KBM-7 (cell line): ENCODE measurements at places on chromosomes 12 and 14.
A peak's percentile ranks its signal among the peaks of the same experiment; 100 is the strongest.

GRCh38 chr14:21913759-21914158 lies 240.1 kb upstream of the OR4E1 start:
- peak; percentile 82 for DNase-seq

DNA sequence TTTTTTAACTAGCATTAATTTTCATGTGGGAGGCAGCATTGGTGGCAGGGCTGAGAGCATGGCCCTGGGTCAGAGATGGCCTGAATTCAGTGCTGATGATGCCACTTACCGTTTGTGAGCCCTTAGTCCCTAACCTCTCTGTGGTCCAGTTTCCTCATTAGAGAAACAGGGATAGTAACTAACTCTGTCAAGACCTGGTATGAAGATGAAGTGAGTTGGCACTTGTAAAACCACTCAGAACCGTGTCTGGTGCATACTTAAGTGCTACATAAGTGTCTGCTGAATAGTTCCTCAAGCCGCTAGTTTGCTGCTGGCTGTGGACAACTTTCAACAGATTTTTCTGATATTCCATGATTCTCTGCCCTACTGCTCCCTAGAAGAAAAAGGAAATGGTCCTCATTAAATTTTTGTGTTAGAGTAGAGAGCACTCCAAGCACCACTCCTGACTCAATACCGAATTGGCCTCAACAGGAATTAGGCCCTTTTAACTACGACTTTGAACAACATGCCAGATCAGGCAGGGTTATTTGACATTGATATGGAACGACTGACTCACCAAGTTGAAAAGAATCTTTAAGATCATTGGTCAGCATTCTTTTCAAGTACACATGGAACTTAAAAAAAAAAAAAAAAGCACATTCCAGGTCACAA lies 250.2 kb downstream of the ANO2 start:
- no peak for DNase-seq

DNA sequence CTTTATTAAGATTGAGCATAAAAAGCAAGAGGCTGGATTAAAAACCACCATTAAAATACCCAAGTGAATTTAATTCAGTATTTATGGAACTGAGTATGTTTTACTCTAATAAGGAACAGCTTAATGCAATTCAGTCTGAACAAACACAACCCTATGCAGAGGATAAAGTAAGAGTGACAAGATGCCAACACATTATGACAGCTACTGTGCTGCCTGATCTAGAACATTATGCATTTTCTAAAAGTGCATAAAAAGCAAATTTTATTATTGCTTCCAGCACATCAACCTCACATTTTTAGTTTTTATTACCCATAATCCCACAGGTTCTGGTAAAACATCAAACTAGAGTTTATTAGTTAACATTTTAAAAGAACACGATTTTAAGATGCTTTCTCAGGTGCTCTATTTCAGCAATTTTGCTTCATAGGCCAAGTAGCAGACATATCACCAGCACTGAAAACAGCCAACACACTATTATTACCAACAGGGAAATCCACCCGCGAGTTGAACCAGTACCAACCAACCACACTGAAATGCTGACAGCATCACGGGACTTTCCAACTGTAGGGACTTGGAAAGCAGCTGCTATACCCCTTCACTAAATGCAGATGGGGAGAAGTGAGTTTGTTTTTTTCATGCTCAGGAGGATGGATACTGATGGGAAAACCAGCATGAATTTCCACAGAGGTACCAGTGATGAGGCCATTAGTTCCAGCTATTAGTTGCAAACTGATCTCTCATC lies 372.1 kb downstream of the KCNH5 start:
- DNase-seq, result no peak

DNA sequence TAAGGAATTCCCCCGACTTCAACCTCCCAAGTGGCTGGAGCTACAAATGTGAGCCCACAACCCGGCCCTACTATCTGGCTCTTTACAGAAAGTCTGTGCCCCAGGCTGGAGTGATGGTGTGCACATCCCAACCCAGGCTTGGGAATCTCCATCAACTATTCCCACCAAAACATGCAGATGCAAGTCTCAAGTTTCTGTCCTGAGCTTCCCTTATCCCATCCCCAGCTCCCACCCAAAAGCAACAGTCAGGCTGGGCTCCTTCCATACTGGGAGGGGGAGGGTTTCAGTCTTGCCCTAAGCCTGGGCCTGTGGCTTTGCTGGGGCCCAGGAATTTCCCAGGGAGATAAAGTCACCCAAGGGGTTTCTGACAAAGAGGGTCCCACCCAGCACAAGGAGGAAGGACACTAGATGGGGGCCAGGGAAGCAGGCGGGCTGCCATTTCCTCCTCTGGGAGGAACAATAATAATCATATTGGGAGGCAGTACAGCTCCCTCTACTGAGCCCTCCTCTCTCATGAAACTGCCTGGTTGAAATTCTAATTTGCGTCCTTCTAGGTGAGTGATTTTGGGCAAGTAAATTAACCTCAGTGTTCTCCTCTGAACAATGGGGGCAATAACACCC lies 8.0 kb downstream of the SLC8B1 start:
- no peak for DNase-seq

- DNase-seq, result no peak
Observed at GRCh38 chr12:92278378-92278828, 132.8 kb upstream of the BTG1 start.

- no peak for DNase-seq
Observed at GRCh38 chr14:60274448-60274847, 25.4 kb downstream of the PPM1A start.

- no peak for DNase-seq
Observed at GRCh38 chr14:99878563-99878962, 85.3 kb downstream of the EML1 start.

- no peak for DNase-seq
Observed at GRCh38 chr12:118038137-118038536, 21.6 kb downstream of the RFC5 start.

- DNase-seq, result peak; percentile 77
Observed at GRCh38 chr12:29216266-29216665, 67.2 kb downstream of the FAR2 start.

- DNase-seq, result no peak
Observed at GRCh38 chr14:103378038-103378854, 7.0 kb upstream of the MARK3 start.
